ENCODE measurements at places on chromosomes 1 and 21. TPM values are rescaled to one million over a fixed set of nuclear protein-coding genes. Genes with fewer than 3 reads are reported as not detected.

The ICOSLG gene
- 8.9 TPM for total RNA-seq

The CCDC185 gene
- total RNA-seq: 0.05 TPM

The SELENBP1 gene
- total RNA-seq: 7.3 TPM

The CNKSR1 gene
- total RNA-seq: 3.1 TPM

The TRAF3IP3 gene
- total RNA-seq: 1.8 TPM

The MANEAL gene
- total RNA-seq: 49.7 TPM

The LENEP gene
- 3.4 TPM for total RNA-seq

The TMEM52 gene
- 0.71 TPM for total RNA-seq

The ELAPOR1 gene
- 15.3 TPM for total RNA-seq

The TMEM125 gene
- not detected for total RNA-seq

The ABL2 gene
- 14.5 TPM for total RNA-seq

The SYTL1 gene
- total RNA-seq: 5.5 TPM

The TPTE gene
- total RNA-seq: 0.13 TPM

The NPHS2 gene
- not detected for total RNA-seq

The OR2T2 gene
- total RNA-seq: not detected

The FBLIM1 gene
- 11.4 TPM for total RNA-seq

The BEST4 gene
- 0.21 TPM for total RNA-seq

The BRDT gene
- not detected for total RNA-seq

The NDUFS2 gene
- 163 TPM for total RNA-seq

The OR2L5 gene
- 0.38 TPM for total RNA-seq

The INSRR gene
- total RNA-seq: 0.10 TPM

The FCAMR gene
- total RNA-seq: 0.49 TPM

The TSTD1 gene
- 1.3 TPM for total RNA-seq

The OR2M3 gene
- total RNA-seq: 0.07 TPM

The SPRR2E gene
- not detected for total RNA-seq

The TNN gene
- total RNA-seq: not detected

The APCS gene
- not detected for total RNA-seq

The RGS2 gene
- 92.2 TPM for total RNA-seq
